ENCODE measurements at places on chromosomes 6 and 20. TPM values are rescaled to one million over a fixed set of nuclear protein-coding genes. Genes with fewer than 3 reads are reported as not detected.

DNA sequence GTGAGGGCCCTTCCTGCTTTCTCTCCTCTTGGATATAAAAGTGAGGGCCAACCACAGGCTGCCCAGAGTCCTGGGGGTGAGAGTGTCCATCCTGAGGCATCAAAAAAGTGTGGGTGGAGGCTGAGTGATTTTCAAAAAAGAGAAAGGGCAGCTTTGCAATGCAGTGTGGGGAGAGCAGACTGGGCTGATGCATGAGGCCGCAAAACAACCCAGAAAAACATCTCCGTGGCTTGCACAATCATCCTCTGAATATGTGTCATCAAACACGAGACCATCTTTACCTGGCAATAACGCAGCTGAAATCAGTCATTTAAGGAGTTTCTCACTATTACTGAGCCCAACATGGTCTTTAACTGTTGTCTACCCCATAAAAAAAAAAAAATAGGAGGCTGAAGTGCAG lies 191.2 kb upstream of the SOX4 start:
- no peak for DNase-seq

The LY6G5B gene
- 4.1 TPM for polyA plus RNA-seq

GRCh38 chr6:17719323-17720041 lies 12.8 kb upstream of the NUP153 start:
- no peak for DNase-seq

DNA sequence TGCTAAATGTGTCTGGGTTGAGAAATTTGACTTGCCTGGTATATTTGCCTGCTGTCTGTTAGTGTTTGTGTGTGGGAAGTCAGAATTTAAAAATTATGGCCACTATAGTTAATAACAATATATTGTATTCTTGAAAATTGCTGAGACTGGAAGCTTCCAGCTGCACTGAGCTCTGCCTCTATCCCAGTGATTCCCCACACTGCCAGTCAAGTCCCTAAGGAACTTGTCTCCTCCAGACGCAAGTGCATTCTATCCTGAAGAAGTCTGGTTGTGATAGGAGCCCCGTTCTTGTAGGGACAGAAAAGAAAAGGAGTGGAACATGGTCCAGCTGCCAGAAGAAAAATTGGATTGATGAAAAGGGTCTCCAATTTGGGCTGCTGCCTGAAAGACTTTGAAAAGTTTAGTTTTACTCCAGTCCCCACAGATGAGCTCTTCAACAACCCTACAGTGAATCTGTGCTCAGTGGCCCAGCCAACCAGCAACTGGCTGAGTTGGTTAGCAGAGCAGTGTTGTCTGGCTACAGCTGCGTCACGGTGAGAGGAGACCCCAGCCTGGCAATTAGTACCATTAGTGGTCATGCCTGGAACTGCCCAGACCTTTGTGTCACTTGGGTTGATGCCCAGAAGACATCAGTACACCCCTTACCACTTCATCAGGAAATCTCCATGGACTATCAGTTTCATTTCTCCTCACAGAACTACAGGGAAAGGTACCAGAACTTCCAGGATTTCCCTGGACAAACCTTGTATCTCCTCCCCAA lies 183.1 kb upstream of the MCHR2 start:
- DNase-seq, result no peak

DNA sequence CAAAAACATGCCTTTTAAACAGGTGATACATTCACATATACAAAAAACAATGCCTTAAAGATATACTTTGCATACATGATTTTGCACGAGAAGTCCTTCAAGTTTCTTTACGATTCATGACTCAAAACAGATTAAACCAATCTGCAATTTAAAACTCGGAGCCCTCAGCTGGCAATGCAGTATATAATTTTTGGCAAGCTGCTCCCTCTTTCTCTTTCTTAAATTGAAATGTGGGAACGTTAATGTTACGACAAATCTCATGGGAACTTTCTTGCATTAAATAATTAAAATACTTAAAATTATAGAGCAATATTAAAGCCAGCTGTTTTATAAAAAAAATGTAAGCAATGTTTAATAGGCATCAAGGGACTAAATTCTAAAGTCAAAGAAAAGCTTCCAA lies 334.6 kb downstream of the ESR1 start:
- DNase-seq, result peak; percentile 43

DNA sequence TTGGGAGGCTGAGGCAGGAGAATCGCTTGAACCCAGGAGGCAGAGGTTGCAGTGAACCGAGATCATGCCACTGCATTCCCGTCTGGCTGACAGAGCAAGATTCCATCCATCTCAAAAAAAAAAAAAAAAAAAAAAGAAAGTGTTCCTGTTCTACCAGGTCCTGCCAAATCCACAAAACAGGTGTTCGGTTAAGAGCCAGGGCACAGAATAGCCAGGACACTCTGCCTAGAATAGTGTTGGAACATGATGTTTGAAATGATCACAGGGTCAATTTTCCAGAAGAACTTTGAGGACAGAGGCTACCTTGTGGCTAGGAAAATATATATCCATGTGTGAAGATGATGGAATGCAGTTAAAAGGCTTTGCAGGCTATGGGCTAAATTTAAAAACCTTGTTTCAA lies 63.6 kb upstream of the TRAF3IP2 start:
- DNase-seq, result no peak

- DNase-seq, result no peak
Measured at GRCh38 chr20:48831718-48832404, 4.1 kb upstream of the PREX1 start.

DNA sequence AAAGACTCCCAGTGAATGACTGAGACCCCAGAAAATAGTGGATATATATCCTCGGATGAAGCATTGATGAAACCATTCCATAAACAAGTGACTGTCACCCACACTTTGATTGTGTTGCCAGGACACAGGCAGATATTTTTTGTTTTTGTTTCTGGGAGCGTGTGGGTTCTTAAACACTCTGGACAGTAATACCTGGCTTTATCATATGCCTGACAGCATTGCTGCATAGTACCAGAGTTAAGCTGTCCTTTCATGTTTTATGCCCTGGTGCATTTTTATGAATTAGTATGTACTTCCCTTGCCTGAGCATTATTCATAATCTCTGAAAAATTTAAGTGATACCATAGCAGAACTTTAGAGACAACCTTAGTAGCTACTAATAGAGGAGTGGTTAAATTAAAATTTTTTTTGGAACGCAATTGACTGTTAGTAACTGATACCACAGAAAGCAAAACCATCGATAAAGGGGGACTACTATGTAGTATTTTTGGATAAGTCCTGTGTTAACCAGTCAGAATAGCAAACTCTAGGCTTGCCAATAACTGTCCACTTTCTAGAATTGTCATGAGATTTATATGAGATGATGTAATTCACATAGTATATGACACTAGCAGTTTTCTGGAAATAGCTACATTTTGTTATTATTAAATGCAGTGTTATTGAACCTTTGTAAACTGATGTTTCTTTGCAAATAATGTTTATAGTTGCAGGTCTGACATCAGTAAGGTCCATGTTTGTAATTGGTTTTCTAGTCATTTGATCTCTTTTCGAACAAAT lies 30.4 kb downstream of the SENP6 start:
- DNase-seq, result no peak

The GJA10 gene
- not detected for polyA plus RNA-seq

DNA sequence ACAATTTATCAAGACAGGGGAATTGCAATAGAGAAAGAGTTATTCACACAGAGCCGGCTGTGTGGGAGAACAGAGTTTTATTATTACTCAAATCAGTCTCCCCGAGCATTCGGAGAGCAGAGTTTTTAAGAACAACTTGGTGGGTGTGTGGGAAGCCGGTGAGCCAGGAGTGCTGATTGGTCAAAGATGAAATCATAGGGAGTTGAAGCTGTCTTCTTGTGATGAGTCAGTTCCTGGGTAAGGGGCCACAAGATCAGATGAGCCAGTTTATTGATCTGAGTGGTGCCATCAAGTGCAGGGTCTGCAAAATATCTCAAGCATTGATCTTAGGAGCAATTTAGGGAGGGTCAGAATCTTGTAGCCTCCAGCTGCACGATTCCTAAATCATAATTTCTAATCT lies 50.0 kb upstream of the ECI2 start:
- no peak for DNase-seq

The HLA-DRB1 gene
- polyA plus RNA-seq, result 20.2 TPM

- DNase-seq, result no peak
Measured at GRCh38 chr6:9161731-9162130, 726.4 kb upstream of the SLC35B3 start.

DNA sequence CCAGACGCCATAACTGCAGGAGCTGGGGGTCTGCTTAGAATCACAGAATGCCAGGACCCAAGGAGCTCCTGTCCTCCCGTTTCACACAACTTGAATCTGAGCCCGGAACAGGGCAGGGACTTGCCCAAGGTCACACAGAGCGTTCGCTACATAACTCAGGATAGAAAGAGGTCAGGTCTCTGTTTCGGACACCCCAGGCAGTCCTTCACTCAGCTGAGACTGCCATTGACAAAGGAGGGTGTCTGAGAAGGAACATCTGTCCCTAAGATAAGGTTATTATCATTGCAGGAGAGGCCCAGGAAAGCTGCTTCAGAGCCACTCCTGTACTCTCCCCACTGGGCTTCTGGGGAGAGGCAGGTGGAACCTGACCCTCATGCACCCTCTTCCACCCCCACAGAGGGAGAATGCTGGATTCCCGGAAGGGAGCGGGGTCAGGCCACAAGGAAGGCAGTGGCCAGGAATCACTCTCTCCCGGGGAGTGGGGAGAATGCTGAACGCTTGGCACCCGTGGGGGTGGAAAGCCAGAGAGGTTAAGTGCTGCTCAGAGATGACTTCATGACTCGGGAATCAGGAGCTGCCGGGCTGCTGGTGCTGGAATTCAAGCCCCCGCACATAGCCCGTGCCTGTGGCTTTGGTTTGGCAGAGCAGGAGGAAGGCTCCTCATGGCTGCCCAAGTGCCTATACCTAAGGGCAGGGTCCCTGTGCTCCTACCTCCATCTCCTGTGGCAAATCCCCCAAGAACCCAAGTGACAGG lies 10.7 kb downstream of the SDC4 start:
- DNase-seq, result no peak

The PPP1R3G gene
- polyA plus RNA-seq, result 1.1 TPM

The LPIN3 gene
- 0.25 TPM for polyA plus RNA-seq

The RIPPLY2 gene
- polyA plus RNA-seq, result 14.6 TPM

DNA sequence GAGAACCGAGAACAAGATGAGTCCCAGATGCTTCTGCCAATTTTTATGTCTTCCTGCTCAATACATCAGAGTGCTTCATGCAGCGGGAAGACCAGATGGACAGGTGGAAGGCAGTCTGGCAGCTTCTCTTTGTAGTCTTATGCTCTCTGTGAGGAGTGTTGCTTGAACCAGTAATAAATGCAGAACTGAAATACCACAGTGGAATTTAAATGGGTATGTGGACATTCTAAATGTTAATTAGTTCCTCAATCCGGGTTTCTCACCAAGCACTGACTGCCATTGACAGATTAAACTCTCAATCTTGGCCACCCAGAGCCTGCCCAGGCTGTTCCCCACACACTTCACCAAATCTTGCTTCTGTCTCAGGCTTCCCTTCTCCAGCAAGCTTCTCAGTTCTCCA lies 695.5 kb upstream of the CHD6 start:
- no peak for DNase-seq

GRCh38 chr6:20952699-20953474 lies 418.6 kb downstream of the CDKAL1 start:
- DNase-seq, result peak; percentile 81

- no peak for DNase-seq
Measured at GRCh38 chr20:61901392-61902220, 164.1 kb downstream of the TAF4 start.

DNA sequence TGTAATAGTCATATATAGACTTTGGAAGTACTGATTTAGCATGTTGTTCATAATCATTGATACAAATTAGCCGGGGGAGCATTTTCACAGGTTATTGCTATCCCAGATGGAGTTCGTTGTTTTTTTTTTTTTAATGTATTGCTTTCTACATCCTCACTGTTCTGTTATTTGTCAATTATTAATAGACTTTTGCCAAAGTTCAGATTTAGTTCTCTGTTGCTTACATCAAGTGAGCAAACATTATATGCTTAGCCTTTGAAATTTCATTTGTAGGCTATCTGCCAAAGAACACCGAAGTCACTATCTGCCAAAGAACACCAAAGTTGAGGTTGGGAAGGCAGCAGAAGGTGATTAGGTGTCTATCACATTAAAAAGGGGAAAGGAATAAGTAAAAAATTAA lies at the start of gene HAO1:
TSS of gene HAO1 (minus strand) at position 118 of the 400 bp plus-strand sequence. CDS start at position 82, 36 bp downstream.
- no peak for DNase-seq

The IL17F gene
- polyA plus RNA-seq, result not detected

GRCh38 chr6:166456395-166457156 lies 73.8 kb upstream of the MPC1 start:
- DNase-seq, result peak; percentile 20

DNA sequence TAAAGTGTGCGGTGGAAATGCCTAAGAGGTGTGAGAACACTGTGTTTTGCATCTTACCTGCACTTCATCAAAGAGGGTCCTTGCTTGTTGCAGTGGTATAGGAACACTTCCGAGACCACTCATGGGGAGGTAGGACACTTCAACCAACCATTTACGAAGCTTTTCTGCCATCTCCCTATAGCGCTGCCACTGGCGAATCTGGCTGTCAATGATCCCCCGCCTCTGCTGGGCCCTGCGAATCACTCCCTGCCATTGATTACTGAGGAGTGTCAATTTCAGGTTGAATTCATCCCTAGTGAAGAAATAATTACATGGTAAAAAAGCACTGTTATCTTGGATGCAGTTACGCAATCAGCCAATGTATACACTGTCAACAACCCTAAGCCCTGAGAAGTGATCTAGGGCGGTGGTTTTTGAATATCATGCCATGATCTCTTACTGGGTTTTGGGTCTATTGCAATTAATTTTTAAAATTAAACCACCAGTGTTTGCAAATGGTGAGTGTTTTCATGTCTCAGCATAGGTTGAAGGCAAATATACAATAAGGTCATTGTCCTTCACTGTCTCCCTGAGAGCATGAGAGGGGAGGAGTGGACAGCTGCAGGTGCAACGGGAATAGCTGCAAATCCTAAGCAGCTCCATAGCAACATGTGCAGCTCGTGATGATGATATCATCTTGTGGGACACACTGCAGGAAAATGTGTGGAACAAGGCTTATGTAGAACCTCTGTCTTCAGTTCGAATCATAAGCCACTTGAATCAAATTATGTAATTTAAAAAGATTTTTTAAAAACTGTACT lies 400.6 kb downstream of the ESR1 start:
- DNase-seq, result no peak

All from brain (organoid and tissue), 16 donors.